NAMALWA (cell line): ENCODE measurements at places on chromosomes 12 and 14.

GRCh38 chr12:53065975-53066931 is 12.9 kb downstream of the SPRYD3 start:
- DNase-seq = peak; percentile 67

DNA sequence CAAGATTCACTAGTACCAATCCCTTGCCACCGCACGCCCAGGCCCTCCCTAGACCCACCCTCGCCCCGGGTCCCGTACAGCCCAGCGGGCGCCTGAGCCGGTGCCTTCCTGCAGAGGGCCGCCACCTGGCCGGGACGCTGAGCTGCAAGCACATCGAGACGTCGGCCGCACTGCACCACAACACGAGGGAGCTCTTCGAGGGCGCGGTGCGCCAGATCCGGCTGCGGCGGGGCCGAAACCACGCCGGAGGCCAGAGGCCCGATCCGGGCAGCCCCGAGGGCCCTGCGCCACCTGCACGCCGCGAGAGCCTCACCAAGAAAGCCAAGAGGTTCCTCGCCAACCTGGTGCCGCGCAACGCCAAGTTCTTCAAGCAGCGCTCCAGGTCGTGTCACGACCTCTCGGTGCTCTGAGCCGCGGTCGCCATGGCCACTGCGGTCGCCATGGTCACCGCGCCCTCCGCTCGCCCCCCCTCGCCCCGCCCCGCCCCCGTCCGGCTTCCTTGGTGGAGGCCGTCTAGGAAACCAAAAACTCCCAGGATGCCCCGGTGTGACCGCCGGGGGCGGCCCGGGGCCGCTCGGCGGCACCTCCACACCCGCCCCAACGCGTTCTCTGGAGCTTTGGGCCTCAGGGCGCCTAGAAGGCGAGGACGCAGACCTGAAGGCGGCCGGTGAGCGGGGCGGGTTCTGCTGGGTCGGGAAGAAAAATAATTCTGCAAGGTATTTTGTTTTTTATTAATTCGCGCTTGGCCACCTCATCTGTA is 3.7 kb downstream of the REM2 start:
- DNase-seq = peak; percentile 89

- DNase-seq = no peak
Observed at GRCh38 chr14:53962953-53963319, 6.3 kb upstream of the BMP4 start.

DNA sequence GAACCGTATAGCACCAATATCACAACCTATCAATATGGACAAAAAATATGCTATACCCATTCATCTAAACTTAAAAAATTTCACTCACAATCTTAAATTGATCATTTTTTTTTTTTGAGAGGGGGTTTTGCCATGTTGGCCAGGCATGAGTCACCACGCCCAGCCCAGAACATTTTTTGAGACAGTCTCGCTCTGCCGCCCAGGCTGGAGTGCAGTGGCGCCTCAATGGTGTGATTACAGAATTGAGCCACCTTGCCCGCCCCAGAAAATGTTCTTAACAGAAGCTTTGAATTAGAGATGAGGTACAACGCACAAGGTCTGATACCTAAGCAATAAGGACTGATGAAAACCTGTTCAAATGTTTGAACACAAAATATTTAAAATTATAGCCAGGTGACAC is 15.8 kb upstream of the ATP5F1B start:
- no peak for DNase-seq

GRCh38 chr14:31699809-31700208 is 138.6 kb downstream of the NUBPL start:
- no peak for DNase-seq

GRCh38 chr12:64236549-64236948 is 14.5 kb upstream of the KICS2 start:
- no peak for DNase-seq
